ENCODE measurements at places on chromosomes 13 and 19.

DNA sequence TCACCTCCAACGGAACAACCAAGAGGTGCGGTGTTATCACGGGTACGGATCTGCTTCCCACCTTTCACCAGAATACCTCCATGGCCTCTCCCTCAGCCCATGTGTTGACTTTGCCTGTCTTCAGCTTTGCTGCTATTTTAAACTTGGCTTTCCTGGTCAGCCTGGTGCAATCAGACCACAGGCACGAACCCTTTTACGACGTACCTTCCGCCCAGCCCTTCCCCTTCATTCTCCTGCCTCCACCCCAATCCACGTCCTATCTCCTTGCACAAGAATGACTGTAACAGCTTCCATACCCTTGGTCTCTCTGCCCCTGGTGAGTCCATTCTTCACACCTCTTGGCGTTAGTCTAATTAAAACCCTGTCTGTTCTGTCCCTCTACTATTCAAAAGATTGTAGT, 431.7 kb downstream of the EFNB2 start:
- DNase-seq, result peak; percentile 48

DNA sequence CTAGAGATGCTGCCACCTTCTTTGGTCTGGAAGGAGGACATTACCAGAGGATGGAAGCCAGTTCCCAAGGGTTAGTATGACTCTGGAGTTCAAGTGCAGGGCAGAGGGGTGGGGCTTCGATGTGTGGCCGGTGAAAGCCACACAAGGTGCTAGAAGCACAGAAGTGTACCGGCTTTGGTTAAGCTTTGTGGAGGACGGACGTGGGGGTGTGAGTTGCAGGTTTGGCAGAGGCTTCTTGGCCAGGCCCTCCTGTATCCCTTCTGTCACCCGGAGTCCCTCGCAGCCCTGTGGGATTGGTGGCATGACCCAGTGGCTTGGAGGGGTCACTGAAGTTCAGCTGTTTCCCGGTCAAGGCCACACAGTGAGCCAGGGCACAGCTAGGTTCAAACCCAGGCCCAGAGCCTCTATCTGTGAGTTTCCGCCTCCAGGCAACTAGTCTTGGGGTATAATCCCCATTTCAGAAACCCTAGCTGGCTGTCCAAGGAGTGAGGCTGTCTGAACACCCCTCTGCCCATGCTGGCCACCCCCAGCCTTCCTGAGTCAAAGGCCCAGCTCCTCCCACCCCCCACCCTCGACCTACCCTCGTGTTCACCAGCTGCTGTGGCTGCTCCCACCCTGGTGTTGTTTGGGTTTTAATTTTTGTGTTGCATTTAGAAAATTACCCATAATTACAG, 4.6 kb upstream of the SSBP4 start:
- no peak for DNase-seq

- no peak for DNase-seq
These were observed 8.4 kb downstream of the IGFL3 start for GRCh38 chr19:46116121-46116520.

- DNase-seq, result no peak
These were observed 69.8 kb upstream of the SCEL start for GRCh38 chr13:77465603-77466195.

GRCh38 chr13:110387451-110388107, 80.5 kb downstream of the COL4A2 start:
- DNase-seq, result peak; percentile 66

DNA sequence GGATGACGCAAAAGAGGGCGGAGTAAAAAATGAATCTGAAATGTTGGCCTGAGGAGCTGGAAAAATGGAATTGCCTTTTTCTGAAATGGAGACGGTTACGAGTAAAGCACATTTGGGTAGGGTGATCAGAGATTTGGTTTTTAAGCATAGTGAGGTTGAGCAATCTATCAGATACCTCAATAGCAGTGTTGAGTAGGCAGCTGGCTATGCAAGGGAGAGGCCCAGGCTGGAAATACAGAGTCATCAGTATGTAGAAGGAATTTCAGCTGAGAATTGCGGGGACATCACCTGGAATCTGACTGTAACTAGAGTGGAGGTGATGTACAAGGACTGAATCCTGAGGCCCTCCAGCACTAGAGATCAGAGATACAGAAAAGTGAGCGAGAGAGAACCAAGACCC, 224.8 kb downstream of the LMO7 start:
- DNase-seq, result no peak

DNA sequence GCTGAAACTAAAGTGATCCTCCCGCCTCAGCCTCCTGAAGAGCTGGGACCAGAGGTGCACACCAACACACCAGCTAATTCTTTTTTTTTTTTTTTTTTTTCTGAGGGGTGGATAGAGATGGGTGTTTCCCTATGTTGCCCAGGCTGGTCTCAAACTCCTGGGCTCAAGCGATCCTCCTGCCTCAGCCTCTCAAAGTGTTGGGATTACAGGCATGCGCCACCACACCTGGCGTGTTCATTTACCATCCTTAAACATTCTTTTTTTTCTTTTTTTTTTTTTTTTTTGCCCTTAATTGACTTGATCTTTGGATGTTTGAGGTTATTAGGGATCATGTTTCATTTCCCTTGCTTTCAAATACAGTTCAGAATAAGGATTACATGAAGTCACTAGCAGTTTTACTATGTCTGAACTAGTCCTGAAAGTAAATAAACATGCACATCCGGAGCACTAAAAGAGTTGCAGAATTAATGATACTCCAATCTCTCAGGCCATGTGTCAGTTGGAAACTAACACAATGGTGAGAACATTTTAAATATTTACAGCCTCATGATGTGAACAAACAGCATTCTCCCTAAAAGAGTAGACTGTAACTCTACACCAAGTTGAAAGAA, 10.2 kb downstream of the UTP14C start:
- no peak for DNase-seq

- no peak for DNase-seq
These were observed 350.4 kb downstream of the MTUS2 start for GRCh38 chr13:29170436-29171082.

DNA sequence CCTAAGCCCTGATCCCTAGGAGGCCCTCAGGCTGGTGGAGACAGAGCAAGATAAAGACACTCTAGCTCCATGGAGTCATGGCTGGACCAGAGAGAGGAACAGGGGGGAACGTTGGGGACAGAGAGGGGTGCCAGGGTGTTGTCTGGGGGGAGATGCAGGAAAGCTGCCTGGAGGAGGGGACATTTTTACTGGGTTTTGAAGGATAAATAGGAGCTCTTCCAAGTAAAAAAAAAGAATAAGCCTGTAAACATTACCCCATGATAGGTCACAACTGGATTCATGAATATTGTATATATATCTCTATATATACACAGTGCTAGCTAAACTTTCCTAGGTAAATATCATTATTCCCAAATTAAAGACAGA, 714 bp downstream of the HSH2D start:
- DNase-seq, result no peak

DNA sequence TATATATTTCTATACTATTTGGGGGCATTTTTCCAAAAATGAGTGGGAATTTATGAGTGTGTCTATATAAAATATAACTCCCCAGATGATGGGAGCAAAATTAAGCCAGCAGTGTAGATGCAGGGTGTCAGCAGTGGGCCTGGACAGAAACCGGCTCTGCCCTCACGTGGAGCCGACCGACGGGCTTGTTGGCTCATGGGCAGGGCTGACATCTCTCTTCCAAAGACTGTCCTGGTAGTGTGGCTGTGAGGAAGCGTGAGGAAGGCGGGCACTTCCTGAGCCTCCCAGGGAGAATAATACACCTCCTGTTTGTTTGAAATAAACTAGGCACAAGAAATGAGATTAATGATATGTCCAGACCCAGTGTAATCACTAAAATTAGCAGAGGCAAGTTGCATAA, 206.5 kb downstream of the TEX29 start:
- no peak for DNase-seq

DNA sequence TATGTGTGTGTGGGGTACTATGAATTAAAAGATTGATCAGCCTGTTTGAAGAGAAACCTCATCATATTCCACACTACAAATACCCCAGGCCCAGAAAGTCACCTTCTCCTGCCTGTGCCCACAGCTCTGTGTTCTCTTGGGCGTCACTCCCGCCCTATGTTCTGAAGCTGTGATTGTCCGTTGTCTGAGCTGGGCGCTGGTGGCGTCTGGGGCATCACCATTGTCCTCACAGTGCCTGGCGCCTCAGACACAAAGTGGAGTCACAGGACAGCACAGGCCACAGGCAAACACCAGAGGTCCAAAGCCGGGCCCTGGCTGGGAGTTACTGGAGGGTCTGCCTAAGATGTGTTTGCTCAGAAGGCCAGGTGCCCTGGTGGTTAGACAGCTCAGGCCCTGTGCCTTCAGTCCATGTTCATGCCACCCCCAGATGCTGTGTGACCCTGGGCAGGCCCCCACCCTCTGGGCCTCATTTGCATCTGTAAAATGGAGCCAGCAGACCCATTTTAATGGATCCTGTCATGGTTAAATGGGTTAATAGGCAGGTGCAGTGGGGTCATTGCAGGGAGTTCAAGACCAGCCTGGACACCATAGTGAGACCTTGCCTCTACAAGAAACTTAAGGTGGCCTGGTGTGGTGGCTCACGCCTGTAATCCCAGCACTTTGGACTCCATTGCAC, 34.5 kb downstream of the DNM2 start:
- no peak for DNase-seq

DNA sequence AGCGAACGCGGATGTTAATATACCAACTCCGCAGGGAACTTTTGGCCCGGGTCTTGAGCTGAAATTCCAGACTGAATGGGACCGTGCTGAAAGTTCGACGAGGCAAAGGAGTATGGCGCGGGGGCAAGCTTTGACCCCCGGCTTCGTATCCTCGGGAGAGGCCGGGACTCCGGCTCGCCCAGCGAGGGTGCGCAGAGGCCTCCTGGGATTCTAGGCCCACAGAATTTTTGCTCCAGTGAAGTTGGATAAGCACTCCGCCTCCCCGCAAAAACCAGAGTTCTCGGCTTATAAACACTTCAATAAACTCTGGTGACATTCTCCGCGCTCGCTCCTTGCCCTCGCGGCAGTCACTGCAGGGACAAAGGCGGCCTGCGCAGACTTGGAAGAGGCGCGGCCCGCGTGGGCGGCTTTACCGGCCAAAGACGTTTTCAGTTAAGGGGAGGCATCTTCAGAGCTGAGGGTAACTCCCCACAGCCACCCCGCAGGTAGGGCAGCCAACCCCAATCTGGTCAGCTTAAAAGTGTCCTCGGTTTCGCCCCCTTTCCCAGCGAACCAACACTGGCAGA, 112.6 kb downstream of the KCNRG start:
- no peak for DNase-seq

DNA sequence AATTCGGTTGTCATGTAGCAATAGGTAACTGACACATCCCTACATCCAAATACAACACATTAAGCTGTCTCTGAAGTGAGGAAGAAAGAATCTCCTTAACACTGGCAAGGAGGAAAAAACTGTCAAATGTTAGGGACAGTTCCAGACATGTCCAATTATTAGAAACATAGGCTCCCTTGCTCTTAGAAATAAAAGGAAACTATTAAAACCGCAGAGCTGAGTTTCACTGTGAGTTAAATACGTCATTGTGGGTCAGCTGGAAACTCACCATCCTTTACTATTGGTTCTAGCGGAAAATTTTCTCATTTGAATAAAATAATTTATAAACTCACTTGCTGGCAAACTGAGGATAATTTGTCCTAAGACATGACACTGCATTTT, 40.7 kb downstream of the STARD13 start:
- no peak for DNase-seq

- no peak for DNase-seq
These were observed 181.3 kb downstream of the KDM4B start for GRCh38 chr19:5149932-5150901.

GRCh38 chr13:32010136-32010535, 21.4 kb upstream of the FRY start:
- DNase-seq, result peak; percentile 11

DNA sequence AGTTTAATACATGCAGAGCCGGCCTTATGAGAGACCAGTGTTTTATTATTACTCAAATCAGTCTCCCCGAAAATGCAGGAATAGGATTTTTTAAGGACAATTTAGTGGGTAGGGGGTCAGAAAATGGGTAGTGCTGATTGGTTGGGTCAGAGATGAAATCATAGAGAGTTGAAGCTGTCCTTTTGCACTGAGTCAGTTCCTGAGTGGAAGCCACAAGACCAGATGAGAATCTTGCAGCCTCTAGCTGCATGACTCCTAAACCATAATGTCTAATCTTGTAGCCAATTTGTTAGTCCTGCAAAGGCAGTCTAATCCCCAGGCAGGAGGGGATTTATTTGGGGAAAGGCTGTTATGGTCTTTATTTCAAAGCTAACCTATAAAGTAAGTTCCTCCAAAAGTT, 1163.9 kb downstream of the DIAPH3 start:
- peak; percentile 21 for DNase-seq

GRCh38 chr19:42111384-42111783, 20.9 kb downstream of the POU2F2 start:
- peak; percentile 94 for DNase-seq

DNA sequence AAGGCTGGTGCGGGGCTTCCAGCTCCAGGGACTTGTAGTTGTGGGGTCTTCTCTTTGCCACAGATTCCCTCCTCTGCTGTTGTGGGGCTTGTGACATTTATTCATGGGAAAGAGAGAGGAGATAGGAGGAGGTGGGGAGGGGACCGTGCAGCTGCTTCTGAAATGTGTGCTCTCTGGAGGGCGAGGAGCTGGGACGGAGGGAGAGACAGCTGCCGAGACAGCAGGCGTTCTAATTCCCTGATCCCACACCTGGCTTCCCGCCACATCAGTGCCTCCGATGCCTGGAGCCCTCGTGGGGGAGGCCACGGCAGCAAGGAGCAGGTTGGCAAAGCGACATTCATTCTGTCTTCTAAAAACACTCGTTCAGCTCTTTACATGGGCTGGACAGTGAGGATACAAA, 164.4 kb downstream of the USP12 start:
- DNase-seq, result no peak

- no peak for DNase-seq
These were observed 26.8 kb upstream of the CEBPG start for GRCh38 chr19:33346665-33347064.

- no peak for DNase-seq
These were observed 109.6 kb downstream of the ZAR1L start for GRCh38 chr13:32205431-32206096.

GRCh38 chr19:32223595-32224370, 121.6 kb upstream of the ZNF507 start:
- DNase-seq, result no peak

- no peak for DNase-seq
These were observed 17.5 kb upstream of the PSG9 start for GRCh38 chr19:43286786-43287185.

DNA sequence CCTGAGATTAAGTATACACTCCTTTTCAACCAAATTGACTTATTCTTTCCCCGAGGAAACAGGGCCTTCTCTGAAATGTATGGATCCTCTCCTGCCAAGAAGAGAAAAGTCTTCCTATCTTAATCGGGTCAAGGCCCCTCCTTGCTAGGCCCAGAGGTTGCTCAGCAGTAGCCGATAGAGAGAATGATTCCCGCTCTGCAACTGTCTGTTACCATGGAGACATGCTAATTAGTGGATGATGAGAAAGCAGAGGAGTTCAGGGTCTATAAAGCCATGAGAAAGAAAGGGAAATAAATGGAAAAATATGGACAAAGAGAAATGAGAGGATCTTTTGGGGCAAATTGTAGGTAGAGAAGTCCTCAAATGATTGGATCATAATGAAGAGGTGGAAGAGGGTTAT, 103.5 kb downstream of the POU4F1 start:
- no peak for DNase-seq

GRCh38 chr13:113906571-113906970, 42.7 kb upstream of the GAS6 start:
- no peak for DNase-seq

Measured in fibroblast of skin of right biceps (primary cell).